ENCODE measurements at places on chromosomes 5 and 9. TPM values are rescaled to one million over a fixed set of nuclear protein-coding genes. Genes with fewer than 3 reads are reported as not detected.

The DOCK8 gene
- 318 TPM for total RNA-seq

The SPINK6 gene
- not detected for total RNA-seq

The NR6A1 gene
- 0.50 TPM for total RNA-seq

The TAS2R1 gene
- not detected for total RNA-seq

The AGXT2 gene
- total RNA-seq: not detected
